Posterior vena cava (tissue), 2 donors: ENCODE measurements at places on chromosomes 6 and 20. TPM values are rescaled to one million over a fixed set of nuclear protein-coding genes. Genes with fewer than 3 reads are reported as not detected.

The RFX6 gene
- not detected for total RNA-seq

The SGK2 gene
- 0.76 TPM for total RNA-seq

The EDN1 gene
- total RNA-seq: 7.2 TPM

The TGM3 gene
- not detected for total RNA-seq

The NEDD9 gene
- 166 TPM for total RNA-seq

The GSTA2 gene
- not detected for total RNA-seq

The UNC93A gene
- total RNA-seq: not detected

The SLC17A9 gene
- 9.9 TPM for total RNA-seq

The C4B gene
- 45.4 TPM for total RNA-seq

The TP53INP2 gene
- 34.0 TPM for total RNA-seq

The TRIM40 gene
- not detected for total RNA-seq

The SLC35F1 gene
- 3.6 TPM for total RNA-seq

The MCCD1 gene
- total RNA-seq: not detected

The MICA gene
- total RNA-seq: 20.5 TPM

The PTK6 gene
- total RNA-seq: 0.60 TPM

The BPIFB4 gene
- total RNA-seq: not detected

The FABP7 gene
- total RNA-seq: not detected

The SAMD10 gene
- 1.5 TPM for total RNA-seq

The PRR18 gene
- 0.95 TPM for total RNA-seq

The DEFB115 gene
- not detected for total RNA-seq

The TCP1 gene
- total RNA-seq: 137 TPM

The CD83 gene
- total RNA-seq: 2.9 TPM

The KCNK16 gene
- not detected for total RNA-seq

The RCAN2 gene
- total RNA-seq: 35.4 TPM

The COL19A1 gene
- total RNA-seq: 0.46 TPM

The PTGIS gene
- total RNA-seq: 447 TPM

The UBD gene
- 0.24 TPM for total RNA-seq

The NOTCH4 gene
- total RNA-seq: 24.1 TPM

The SLC52A3 gene
- total RNA-seq: 1.1 TPM

The RIPPLY2 gene
- not detected for total RNA-seq

The PTCRA gene
- not detected for total RNA-seq

The PPP1R14C gene
- total RNA-seq: not detected

The MAP7 gene
- total RNA-seq: 3.1 TPM

The SIRPB1 gene
- 11.2 TPM for total RNA-seq

The OOEP gene
- total RNA-seq: 0.24 TPM

The PAQR8 gene
- 3.9 TPM for total RNA-seq

The PROKR2 gene
- total RNA-seq: not detected

The C6orf47 gene
- 18.8 TPM for total RNA-seq

The FILIP1 gene
- 43.2 TPM for total RNA-seq

The ARMH2 gene
- total RNA-seq: not detected

The MEP1A gene
- total RNA-seq: not detected

The RUNX2 gene
- 1.00 TPM for total RNA-seq

The CRISP3 gene
- total RNA-seq: 0.19 TPM

The CST2 gene
- total RNA-seq: 1.2 TPM

The GPR6 gene
- not detected for total RNA-seq

The SPINT3 gene
- total RNA-seq: not detected

The BEND6 gene
- total RNA-seq: 9.8 TPM

The CALHM5 gene
- total RNA-seq: 7.0 TPM

The CCN6 gene
- not detected for total RNA-seq

The IL17A gene
- total RNA-seq: not detected

The SLC26A8 gene
- 0.42 TPM for total RNA-seq

The ATP6V1G2 gene
- 0.43 TPM for total RNA-seq

The VSX1 gene
- total RNA-seq: not detected

The PI3 gene
- not detected for total RNA-seq

The COL9A1 gene
- not detected for total RNA-seq

The HLA-DQB1 gene
- total RNA-seq: 4.2 TPM

The SOX4 gene
- 10.3 TPM for total RNA-seq
